ENCODE measurements at places on chromosomes 2 and 18. TPM values are rescaled to one million over a fixed set of nuclear protein-coding genes. Genes with fewer than 3 reads are reported as not detected.
A peak's percentile ranks its signal among the peaks of the same experiment; 100 is the strongest.

Gene TMEM198
- total RNA-seq = 5.1 TPM

Gene TRAF3IP1
- total RNA-seq = 41.8 TPM

Gene ZNF804A
- total RNA-seq = 0.27 TPM

Gene SPATA3
- total RNA-seq = not detected

Gene IGFBP2
- total RNA-seq = 78.2 TPM

Gene CCDC74B
- 4.6 TPM for total RNA-seq

Gene DAPL1
- not detected for total RNA-seq

Gene TUBA3E
- total RNA-seq = 12.8 TPM

Gene MSTN
- total RNA-seq = 1.9 TPM

Gene SLC5A7
- total RNA-seq = 0.21 TPM

GRCh38 chr18:75923169-75923568 is 495.7 kb upstream of the SMIM21 start:
- DNase-seq = peak; percentile 36

- no peak for DNase-seq
These were observed 376 bp downstream of the NDUFA10 start for GRCh38 chr2:240024766-240025165.

GRCh38 chr2:33298233-33298632 is 178.2 kb upstream of the RASGRP3 start:
- no peak for DNase-seq

DNA sequence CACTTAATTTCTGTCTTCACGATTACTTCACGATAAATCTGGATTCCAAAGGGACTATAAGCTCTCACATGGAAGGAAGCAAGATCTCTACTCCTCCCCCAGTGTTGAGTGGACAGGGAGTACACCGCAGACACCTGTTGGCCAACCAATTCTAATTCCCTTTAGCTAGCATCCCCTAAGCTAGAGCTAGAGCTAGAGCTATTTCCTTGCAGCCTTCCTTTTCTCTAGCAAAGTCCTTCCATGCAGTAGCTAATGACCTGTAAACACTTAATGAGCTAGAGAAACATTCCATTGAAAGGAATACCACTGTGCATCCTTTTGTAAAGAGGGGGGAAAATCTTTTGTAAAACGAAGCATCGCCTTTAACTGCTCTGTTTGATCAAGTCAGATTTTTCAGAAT is 56.5 kb downstream of the BCL11A start:
- DNase-seq = no peak

DNA sequence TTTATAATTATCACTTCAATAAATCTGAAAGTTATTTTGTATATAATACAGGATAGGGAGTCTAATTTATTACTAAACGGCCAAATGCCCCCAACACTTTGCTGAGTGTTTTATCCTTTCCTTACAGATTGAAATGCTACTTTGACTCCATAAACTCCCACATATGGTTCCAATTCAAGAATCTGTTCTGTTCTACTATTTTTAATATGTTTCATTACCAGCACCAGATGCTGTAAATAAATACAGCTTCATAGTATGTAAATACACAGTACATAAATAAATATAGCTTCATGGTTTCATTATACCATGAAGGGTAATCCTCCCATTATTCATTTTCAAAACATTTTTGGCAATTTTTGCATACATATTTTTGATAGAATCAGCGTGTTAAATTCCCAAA is 34.0 kb upstream of the MREG start:
- DNase-seq = no peak

DNA sequence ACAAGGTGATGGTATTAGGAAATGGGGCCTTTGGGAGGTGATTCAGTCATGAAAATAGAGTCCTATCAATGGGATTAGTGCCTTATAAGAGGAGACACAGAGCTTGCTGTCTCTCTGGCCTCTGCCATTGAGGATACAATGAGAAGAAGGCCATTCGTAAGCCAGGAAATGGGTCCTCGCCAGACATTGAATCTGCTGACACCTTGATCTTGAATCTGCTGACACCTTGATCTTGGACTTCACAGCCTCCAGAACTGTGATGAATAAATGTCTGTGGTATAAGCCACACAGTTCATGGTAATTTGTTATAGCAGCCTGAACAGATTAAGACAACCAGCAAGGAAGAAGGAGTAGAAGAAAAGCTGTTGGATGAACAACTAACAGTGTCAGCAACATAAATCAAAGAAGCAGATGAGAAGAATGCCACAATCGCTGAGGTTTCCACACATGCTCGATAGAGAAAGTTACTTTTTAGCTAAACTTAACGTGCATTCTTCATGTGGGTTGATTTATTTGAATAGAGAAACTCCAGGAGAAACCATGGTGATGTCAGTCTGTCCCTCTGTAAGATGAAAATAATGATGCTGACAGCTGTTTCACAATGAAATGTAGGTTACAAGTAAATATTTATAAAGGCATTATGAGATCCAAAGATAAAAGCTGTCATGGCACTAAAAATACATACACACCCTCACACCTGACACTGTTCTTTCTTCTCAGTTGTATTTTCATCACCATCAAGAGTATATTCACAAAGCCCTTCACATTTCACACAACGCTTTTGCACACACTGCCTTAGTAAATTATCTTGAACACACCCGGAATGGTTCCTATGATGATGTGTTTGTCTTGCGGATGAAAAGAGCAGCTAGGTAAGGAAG is 153.7 kb upstream of the NCK2 start:
- no peak for DNase-seq

DNA sequence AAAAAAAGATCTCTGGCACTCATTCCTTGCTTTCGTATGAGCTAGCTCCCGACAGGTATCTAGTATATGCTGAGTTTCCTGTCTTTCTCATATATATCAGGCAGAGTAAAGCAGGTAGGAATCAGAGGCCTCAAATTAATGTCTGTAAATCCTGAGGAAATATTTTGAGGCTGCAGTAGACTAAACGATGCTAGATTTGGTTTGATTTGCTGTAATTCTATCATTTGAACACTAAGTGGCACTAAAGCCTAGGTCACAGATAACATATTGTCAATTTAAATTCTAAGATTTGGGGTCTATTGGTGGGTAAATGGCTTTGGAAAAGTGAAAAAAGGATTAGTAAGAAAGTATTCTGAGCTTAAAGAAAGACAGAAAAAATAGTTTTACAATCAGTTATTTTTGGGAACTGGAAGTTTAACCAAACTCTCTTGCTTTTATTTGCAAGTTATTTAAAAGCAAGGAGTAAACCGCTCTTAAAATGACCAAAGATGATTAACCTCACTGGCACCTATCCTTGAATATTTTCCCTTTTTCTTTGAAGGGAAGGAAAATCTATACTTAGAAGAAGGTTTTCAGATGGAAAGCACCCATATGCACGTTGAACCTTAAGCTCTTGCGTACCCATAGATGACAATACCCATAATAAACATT is 37.6 kb upstream of the SLC4A10 start:
- no peak for DNase-seq

DNA sequence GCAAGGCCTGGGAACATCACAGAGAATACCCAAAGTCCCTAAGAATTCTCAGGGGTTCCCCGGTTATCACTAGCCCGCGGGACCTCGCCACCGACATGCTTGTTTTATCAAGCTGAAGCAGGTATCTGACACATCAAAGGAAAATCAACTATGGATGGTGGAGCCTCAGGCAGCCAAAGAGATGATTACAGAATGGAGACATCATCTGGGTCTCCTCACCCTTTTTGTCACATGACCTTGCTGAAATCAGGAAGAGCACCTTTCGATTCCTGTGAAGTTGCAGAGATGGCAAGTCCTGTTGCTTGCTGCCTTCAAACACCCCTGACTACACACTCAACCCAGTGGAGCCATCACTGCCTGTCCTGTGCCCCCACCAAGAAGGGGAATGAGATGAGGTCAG is 19.2 kb upstream of the CAB39 start:
- no peak for DNase-seq

DNA sequence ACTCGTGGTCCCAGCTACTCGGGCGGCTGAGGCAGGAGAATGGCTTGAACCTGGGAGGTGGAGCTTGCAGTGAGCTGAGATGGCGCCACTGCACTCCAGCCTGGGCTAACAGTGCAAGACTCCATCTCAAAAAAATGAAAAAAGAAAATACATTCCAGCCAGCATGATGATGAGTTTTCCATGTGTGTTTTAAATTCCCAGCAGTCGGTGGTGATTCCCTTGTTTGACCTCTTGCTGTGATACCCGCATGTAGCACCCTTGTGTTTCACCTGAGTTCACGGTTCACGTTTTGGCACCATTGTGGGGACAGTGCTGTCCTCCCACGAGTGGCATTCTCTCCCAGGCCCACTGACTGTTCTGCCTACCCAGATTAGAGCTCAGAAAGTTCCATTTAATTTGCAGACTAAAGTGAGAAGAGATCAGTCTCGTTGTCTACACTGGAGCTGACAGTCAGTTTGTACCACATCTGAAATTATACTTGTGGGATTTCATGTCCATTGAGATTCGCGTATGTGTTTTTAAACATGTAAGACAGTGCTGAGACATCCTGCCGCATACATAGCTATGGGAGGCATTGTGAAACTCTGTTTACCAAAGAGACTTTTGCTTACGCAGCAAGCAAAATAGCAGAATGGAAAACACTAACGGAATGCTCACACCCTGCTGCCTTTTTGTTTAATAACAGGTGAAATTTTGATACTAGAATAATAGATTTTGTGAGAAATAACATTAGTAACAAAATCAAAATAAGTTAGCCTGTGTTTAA is 157.1 kb downstream of the GBX2 start:
- DNase-seq = no peak

GRCh38 chr2:27795093-27795834 is 23.7 kb downstream of the MRPL33 start:
- DNase-seq = no peak

- DNase-seq = no peak
These were observed 67.3 kb downstream of the TMEM18 start for GRCh38 chr2:609881-610280.

DNA sequence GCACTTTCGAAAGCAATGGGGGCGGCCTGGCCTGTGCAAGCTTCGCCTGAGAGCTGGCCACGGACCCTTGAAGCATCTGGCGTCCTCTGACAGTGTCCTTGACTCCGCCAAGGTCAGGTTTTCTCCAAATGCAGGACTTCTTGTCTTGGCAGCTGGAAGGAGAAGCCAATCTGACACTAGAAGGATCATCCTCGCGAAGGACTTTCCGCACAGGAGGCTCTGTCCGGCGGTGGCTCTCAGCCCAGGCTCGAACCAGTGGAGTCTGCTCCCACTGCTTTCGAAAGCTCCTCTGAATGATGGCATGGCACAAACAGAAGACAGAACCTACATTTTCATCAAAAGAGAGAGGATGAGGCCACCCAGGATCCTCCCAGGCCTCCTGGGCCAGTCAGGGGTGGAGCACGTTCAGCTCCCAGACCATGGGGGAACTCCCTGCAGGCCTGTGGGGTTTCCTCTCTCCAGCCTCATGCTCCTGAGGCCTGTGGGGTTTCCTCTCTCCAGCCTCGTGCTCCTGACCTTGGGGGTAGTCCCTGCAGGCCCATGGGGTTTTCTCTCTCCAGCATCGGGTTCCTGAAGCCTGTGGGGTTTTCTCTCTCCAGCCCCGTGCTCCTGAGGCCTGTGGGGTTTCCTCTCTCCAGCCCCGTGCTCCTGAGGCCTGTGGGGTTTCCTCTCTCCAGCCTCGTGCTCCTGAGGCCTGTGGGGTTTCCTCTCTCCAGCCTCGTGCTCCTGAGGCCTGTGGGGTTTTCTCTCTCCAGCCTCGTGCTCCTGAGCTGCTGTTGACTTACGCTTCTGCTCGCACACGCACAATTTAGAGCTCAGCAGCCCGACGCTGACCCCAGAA is 396.5 kb upstream of the SALL3 start:
- DNase-seq = no peak

- DNase-seq = no peak
These were observed 97.2 kb downstream of the AGPS start for GRCh38 chr2:177489719-177490301.

DNA sequence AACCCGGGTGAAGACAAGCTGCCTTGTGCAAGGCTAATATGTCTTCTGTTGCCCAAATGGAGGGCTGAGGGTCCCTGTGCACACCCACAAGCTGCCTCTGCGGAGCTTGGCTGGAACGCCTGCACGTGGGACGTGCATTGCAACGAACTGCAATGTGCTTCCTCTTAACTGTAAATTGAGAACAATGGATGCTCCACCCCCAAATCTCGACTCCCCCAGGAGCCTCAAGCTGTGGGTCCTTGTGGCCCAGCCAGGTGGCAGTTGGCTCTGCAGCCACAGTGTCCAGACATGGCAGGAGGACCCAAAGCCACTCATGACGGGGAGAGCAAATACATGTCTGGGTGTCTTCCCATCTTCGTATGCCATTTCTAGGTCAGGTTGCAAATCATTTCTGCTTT is 90.1 kb downstream of the TWIST2 start:
- DNase-seq = no peak

- DNase-seq = no peak
These were observed 91.3 kb downstream of the SATB2 start for GRCh38 chr2:199366406-199366805.

DNA sequence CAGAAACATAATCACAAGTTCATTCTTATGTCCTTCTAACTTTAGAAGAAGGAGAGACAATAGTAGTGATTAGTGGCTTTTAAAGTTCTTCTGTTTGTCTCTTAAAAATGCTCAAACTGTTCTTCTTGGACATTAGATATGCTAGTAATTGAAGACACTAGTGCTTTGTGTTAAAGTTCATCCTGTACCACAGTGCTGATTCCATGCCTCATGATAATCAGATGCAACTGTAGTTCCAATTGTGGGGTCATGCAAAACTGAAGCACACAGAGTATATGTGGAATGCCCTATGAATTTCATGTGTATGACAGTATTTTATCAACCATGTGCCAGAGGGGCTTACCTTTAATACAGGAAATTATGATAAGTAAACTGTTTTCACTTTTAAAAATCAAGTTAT is 11.4 kb upstream of the KCNJ13 start:
- no peak for DNase-seq

DNA sequence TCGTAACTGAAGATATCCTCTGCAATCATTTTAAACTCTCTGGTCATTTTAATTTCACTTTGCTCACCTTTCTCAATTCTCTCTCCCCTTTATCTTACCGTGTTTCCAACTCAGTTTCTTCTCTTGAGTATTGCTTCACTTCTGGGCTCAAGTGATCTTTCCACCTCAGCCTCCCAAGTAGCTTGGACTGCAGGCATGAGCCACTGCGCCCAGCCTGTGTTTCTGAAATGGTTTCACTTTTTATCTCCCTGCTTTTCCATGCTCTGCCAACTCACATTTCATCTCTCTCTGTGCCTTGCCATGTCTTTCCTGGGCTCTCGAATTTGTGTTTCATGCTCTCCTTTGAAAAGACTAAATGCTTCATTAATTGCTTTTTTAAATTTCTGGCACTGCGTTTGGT is 30.5 kb upstream of the TMEM131 start:
- no peak for DNase-seq

- no peak for DNase-seq
These were observed 39.0 kb upstream of the LYPD6B start for GRCh38 chr2:148999451-148999921.

- no peak for DNase-seq
These were observed 154.8 kb downstream of the RNF144A start for GRCh38 chr2:7071916-7072556.

GRCh38 chr2:23595601-23596251 is 210.7 kb downstream of the KLHL29 start:
- DNase-seq = peak; percentile 45

DNA sequence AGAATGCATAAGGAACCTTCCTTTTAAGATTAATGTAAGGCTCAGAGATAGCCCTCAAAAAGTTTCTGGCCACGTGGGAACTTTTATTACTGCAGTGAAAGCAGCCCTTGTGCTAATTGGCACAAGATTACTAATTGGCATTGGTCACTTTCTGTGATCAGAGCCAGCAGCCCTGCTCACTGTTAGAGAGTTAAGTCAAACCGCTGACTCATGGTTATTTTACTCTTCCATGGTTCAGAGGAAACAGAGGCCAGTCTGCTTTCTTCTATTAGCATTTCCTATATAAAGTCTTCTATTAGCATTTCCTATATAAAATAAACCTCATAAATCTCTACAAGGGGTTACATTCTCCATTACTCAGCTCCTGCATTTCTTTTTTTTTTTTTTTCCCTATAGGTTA is 1.5 kb upstream of the SLC35G4 start:
- no peak for DNase-seq

Measured in uterus (tissue), 4 donors.